Activated naive CD8-positive, alpha-beta T cell treated with anti-CD3 and anti-CD28 coated beads for 36 hours (primary cell): ENCODE measurements at places on chromosomes 11 and 22. TPM values are rescaled to one million over a fixed set of nuclear protein-coding genes. Genes with fewer than 3 reads are reported as not detected.
A peak's percentile ranks its signal among the peaks of the same experiment; 100 is the strongest.

Gene DAGLA
- total RNA-seq = 0.12 TPM

Gene GAL
- total RNA-seq = 7.2 TPM

Gene WNT11
- total RNA-seq = not detected

Gene CHRDL2
- total RNA-seq = not detected

Gene SYCE3
- 1.9 TPM for total RNA-seq

Gene OR8G1
- total RNA-seq = not detected

Gene SYT12
- total RNA-seq = not detected

Gene SNX32
- 3.3 TPM for total RNA-seq

DNA sequence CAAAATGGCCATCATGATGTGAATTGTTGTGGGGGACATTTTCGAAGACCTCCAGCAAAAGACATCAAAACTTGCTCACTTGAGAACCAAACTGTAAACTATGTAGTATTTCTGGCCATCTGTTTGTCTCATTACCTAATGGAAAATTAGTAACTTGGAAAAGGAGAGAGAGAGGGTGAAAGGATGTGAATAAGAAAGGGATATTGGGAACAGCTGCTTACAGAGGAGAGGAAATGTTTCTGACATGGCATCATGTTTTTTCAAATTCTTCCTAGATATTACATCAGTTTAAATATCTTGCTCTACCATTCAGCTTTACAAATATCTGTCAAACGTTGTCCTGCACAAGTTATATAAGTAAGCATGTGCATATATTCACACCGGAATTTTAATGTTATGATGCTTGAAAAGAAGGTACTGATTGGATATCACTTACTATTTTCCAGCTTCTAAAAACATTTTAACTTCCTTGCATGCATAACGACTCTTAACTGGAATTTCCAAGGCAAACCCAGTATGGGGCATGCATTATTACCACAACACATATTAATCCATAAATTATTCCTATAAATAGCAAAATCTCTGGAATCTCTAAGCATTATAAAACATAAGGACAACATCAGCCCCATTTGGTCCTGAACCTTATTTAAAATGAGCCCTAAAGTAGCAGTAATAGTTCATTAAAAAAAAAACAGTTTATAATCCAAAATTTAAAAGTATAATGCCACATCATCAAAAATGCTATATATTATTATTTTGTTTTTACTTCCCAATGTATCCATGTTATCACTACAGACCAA lies 20.0 kb downstream of the GUCY1A2 start:
- no peaks in the 10 kb centered on the region for H3K27me3 ChIP-seq
- no peak overlapping the region for H3K27ac ChIP-seq
- no peak overlapping the region for H3K4me3 ChIP-seq
- no peaks in the 10 kb centered on the region for H3K36me3 ChIP-seq
- H3K4me1 ChIP-seq = no peaks in the 10 kb centered on the region

DNA sequence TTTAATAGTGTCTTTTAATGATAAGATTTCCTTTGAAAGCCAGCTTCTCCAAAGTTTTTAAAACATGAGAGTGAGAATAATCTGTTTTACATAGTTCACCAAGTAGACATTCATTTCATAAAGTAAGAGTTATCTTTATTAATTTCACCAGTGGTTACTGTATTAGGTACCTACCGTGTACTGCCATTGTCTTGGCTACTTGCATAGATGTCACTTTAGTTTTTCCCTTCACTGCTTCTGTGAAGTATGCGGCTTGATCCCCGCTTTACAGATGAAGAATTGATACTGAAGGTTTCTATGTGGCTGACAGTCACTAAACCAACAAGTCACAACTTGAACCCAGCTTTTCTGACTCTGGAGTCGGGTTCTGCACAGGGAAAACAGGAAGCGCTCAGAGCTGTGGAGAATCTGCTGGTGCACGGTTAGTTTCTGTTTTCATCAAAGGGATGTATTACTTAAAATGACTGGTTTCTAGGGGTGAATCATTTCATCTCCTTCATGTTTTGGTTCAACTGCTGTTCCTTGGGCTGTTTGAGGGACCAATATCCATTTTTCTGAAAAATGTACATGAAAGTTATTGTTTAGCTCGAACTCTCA lies 39.3 kb upstream of the MYO18B start:
- H3K27me3 ChIP-seq = no peaks in the 10 kb centered on the region
- H3K36me3 ChIP-seq = peaks cover 9% of the 10 kb centered on the region
- H3K4me3 ChIP-seq = no peak overlapping the region
- H3K4me1 ChIP-seq = peaks cover 9% of the 10 kb centered on the region
- DNase-seq = peak; percentile 17
- peak overlapping the region; percentile 49 for H3K27ac ChIP-seq

- no peak overlapping the region for H3K4me3 ChIP-seq
- H3K36me3 ChIP-seq = peaks cover 6% of the 10 kb centered on the region
- peaks cover 3% of the 10 kb centered on the region for H3K4me1 ChIP-seq
- no peaks in the 10 kb centered on the region for H3K27me3 ChIP-seq
- no peak for DNase-seq
These were observed 12.8 kb downstream of the AQP11 start for GRCh38 chr11:77602381-77603088.

GRCh38 chr22:49961005-49961600 lies 531 bp downstream of the PIM3 start:
- peak overlapping the region; percentile 95 for H3K27ac ChIP-seq
- H3K27me3 ChIP-seq = no peaks in the 10 kb centered on the region
- peak; percentile 60 for DNase-seq
- peaks cover 22% of the 10 kb centered on the region for H3K4me1 ChIP-seq

GRCh38 chr22:22168190-22168940 lies 76.2 kb upstream of the VPREB1 start:
- DNase-seq = no peak
- H3K4me3 ChIP-seq = peak overlapping the region; percentile 71
- peaks cover 4% of the 10 kb centered on the region for H3K27me3 ChIP-seq
- H3K4me1 ChIP-seq = peaks cover 15% of the 10 kb centered on the region
- H3K36me3 ChIP-seq = no peaks in the 10 kb centered on the region

GRCh38 chr11:45754261-45754709 lies 50.7 kb upstream of the SLC35C1 start:
- H3K4me1 ChIP-seq = no peaks in the 10 kb centered on the region
- H3K36me3 ChIP-seq = no peaks in the 10 kb centered on the region
- no peak overlapping the region for H3K4me3 ChIP-seq
- H3K27me3 ChIP-seq = peaks cover 24% of the 10 kb centered on the region
- no peak for DNase-seq
- H3K27ac ChIP-seq = no peak overlapping the region

- H3K27ac ChIP-seq = no peak overlapping the region
- no peak overlapping the region for H3K4me3 ChIP-seq
- DNase-seq = no peak
- no peaks in the 10 kb centered on the region for H3K36me3 ChIP-seq
- peaks cover 11% of the 10 kb centered on the region for H3K27me3 ChIP-seq
These were observed 34.1 kb downstream of the OTOG start for GRCh38 chr11:17581036-17581731.

DNA sequence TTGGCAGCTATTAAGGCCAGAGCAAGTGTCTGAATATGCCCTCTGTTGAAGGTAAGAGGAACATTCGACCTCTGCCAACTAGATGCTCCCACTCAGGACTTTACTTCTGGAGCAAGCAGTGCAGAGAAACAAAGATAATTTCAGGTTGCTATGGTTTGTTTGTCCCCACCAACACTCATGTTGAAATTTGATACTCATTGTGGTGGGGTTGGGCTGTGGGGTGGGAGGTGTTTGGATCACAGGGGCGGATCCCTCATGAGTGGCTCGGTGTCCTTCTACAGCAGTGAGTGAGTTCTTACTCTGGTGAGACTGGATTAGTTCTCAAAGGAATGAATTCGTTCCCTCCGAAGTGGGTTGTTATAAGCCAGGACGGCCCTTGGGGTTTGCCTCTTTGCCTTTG lies 12.0 kb downstream of the OR8A1 start:
- no peak overlapping the region for H3K27ac ChIP-seq
- no peak for DNase-seq
- peaks cover 3% of the 10 kb centered on the region for H3K27me3 ChIP-seq
- no peaks in the 10 kb centered on the region for H3K4me1 ChIP-seq
- H3K4me3 ChIP-seq = no peak overlapping the region
- no peaks in the 10 kb centered on the region for H3K36me3 ChIP-seq

DNA sequence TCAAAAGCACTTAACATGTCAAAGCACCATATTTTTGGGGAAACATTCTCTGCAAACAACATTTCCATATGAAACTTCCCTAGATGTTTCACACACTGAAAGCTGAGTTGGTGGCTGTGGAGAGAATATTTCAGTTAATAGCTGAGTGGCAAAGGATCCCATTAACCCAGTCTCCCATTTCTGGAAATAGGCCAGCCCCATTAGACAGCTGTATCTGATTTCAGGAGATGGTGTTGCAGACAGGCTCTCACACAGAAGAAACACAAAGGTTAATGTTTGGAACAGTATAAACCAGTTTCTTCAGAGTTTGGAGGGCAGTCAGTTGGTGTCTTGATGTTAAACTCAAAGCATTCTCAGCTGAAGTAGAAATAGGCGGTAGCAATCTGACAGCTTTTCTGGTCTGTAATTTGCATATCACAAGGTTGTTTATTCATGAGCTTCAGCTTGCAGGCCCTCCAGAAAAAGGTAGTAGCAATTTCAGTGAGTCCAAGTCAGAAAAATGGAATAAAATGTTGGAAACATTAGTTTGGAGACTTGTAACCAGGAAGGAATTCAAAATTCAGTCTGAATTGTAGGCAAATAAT lies 15.5 kb upstream of the ZBTB44 start:
- H3K36me3 ChIP-seq = peaks cover 9% of the 10 kb centered on the region
- no peaks in the 10 kb centered on the region for H3K27me3 ChIP-seq
- H3K4me1 ChIP-seq = peaks cover 3% of the 10 kb centered on the region
- H3K4me3 ChIP-seq = no peak overlapping the region

GRCh38 chr11:93869830-93870229 lies 19.4 kb upstream of the VSTM5 start:
- no peak overlapping the region for H3K27ac ChIP-seq
- no peaks in the 10 kb centered on the region for H3K36me3 ChIP-seq
- DNase-seq = no peak
- H3K27me3 ChIP-seq = peaks cover 7% of the 10 kb centered on the region
- no peaks in the 10 kb centered on the region for H3K4me1 ChIP-seq

DNA sequence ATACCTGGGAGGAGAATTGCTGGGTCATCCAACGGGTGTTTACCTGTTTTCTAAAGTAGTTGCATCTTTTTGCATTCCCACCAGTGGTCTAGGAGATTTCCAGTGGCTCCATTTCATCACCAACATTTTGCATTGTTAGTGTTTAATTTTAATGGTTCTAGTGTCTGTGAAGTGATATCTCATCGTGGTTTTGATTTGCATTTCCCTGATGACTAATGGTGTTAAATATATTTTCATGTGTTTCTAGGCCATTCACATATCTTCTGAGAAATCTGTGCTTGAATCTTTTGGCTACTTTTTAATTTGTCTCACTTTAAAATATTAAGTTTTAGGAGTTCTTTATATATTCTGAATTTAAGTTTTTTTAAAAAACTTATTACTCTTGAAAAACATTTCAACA lies 439.6 kb downstream of the TMEM135 start:
- no peak overlapping the region for H3K27ac ChIP-seq
- H3K4me3 ChIP-seq = no peak overlapping the region
- H3K4me1 ChIP-seq = no peaks in the 10 kb centered on the region
- H3K36me3 ChIP-seq = no peaks in the 10 kb centered on the region
- no peak for DNase-seq

- H3K27ac ChIP-seq = no peak overlapping the region
- H3K36me3 ChIP-seq = peaks cover 10% of the 10 kb centered on the region
- H3K4me3 ChIP-seq = no peak overlapping the region
- DNase-seq = no peak
- H3K4me1 ChIP-seq = no peaks in the 10 kb centered on the region
These were observed 46.2 kb upstream of the CTTN start for GRCh38 chr11:70352100-70352499.

GRCh38 chr11:35177370-35177769 lies 38.4 kb downstream of the CD44 start:
- H3K27ac ChIP-seq = peak overlapping the region; percentile 88
- peak; percentile 33 for DNase-seq
- peaks cover 87% of the 10 kb centered on the region for H3K4me1 ChIP-seq

- no peaks in the 10 kb centered on the region for H3K27me3 ChIP-seq
- H3K36me3 ChIP-seq = peaks cover 41% of the 10 kb centered on the region
These were observed 740 bp upstream of the TRMT2A start for GRCh38 chr22:20117633-20118299.

DNA sequence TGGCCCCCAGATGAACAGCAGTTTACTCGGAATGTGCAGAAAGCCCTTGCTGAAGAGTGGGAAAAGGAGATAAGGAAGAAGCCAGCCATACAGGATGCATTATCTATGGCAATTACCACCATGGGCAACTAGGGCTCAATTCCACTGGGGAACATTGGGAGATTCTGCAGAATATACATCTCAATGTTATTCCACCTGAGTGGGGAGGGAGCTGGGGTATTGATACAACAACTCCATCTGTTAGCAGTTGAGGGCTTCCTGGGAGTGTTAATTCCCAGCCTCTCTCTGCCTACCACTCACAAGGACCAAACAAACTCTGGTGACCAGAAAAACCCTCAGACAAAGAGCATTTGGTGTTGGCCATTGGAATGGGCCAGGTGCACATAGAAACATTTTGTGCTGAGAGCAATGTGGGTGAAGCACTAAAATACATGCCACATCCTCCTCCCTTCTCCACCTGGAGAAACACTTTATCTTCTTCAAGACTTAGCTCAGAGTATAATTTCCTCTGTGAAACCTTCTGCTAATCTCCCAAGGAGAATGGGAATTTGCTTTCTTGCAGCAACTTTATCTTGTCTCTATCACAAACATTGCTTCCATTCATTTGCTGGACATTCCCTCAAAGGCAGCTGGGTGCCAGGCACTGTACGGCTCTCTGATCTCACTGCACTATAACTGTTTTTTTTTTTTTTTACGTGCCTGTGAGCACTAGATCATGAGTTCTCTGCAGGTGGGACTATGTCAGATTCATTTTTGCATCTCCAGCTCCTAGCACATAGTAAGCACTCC lies 292.2 kb downstream of the MN1 start:
- no peaks in the 10 kb centered on the region for H3K36me3 ChIP-seq
- H3K4me3 ChIP-seq = no peak overlapping the region
- no peaks in the 10 kb centered on the region for H3K4me1 ChIP-seq
- peaks cover 10% of the 10 kb centered on the region for H3K27me3 ChIP-seq

- H3K27me3 ChIP-seq = peaks cover 53% of the 10 kb centered on the region
- no peak overlapping the region for H3K4me3 ChIP-seq
- H3K4me1 ChIP-seq = peaks cover 2% of the 10 kb centered on the region
- no peak overlapping the region for H3K27ac ChIP-seq
- no peaks in the 10 kb centered on the region for H3K36me3 ChIP-seq
- DNase-seq = no peak
These were observed 2.6 kb upstream of the RAB3IL1 start for GRCh38 chr11:61919705-61920631.

DNA sequence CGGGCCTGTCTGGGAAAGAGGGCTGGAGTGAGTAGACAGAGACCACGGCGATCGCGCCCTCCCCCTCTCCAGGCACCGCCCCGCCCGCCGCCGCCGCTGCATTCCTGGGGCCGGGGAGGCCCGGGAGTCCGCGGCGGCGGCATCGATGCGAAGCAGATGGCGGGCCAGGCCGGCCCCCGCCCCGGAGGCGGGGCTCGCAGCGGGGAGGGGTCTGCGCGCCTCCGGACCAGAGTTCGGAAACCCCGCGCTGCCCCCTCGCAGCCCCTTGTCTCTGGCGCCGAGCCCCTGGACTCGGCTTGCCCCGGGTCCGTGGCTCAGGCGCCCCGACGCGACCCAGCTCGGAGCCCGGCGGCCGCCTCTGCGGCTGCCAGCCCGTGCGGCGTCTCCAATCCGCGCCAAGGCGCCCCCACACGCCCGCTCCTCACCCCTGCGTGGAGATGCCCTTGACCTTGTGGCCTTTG lies 1.3 kb downstream of the SCARF2 start:
- H3K36me3 ChIP-seq = no peaks in the 10 kb centered on the region
- H3K4me3 ChIP-seq = peak overlapping the region; percentile 19
- peaks cover 9% of the 10 kb centered on the region for H3K4me1 ChIP-seq
- H3K27me3 ChIP-seq = peaks cover 61% of the 10 kb centered on the region
- no peak overlapping the region for H3K27ac ChIP-seq
